ENCODE measurements at places on chromosomes 13 and 19.

DNA sequence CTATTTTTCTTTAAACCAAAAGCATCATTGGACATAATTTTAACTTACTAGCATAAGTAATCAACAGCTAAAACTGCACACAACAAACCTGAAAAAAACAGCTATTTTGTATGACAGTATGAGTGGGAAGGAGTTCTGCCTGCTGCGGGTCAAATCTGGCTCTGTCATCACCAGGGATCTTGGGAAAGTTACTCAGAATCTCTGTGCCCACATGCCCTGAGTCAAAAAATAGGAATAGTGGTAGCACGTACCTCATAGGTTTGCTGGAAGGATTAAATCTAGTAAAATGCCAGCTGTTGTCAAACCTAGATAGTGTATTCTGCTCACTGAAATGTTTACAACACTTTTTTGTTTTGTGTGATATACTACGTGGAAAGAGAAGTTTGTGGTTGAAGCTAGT, 1.1 kb downstream of the CLN5 start:
- peak; percentile 11 for DNase-seq

DNA sequence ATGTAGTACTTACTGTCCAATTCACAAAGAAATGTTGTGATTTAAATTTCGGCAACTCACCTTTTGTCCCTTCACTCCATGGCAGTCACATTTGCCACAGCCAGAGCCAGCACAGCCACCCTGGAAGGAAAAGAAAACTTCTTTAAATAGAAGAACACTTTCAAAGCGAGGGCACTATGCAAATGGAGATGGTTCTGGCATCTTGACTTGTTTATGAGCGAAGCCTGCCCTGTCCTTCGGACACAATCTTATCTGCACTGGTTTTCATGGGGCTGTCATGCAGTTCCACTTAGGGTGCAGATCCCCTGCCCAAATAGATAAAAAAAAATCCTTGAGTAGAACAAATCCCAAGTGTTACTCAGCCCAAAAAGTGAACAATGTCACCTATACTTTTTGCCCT, 64.3 kb downstream of the COL4A1 start:
- no peak for DNase-seq

DNA sequence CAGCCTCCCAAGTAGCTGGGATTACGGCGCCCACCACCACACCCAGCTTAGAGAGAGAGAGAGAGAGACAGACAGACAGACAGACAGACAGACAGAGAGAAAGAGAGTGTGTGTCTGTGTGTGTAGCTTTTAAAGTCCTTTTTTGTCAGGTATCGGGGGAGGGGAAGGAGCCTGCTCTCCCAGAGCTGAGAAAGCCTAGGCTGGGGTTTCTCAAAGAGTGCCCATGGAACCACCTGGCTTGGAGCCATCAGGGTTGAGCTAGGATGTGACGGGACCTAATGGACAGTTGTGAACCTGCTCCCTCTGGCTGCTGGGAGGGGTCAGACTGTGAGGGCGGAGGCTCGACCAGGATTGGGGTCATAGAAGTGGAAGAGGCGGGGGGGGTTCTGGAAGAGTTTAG, 16.6 kb downstream of the RFX1 start:
- DNase-seq: no peak

GRCh38 chr13:25847635-25848626, 203.9 kb downstream of the SHISA2 start:
- DNase-seq: no peak

- no peak for DNase-seq
Measured at GRCh38 chr13:80245162-80245733, 95.7 kb downstream of the SPRY2 start.

All from M059J (cell line).